Psoas muscle (tissue), 8 donors: ENCODE measurements at places on chromosomes 5 and 9. TPM values are rescaled to one million over a fixed set of nuclear protein-coding genes. Genes with fewer than 3 reads are reported as not detected.

GRCh38 chr9:110217656-110218099 is 9.7 kb upstream of the C9orf152 start:
- H3K27me3 ChIP-seq, result no peaks in the 10 kb centered on the region
- no peaks in the 10 kb centered on the region for H3K4me1 ChIP-seq
- no peak for DNase-seq
- no peak overlapping the region for H3K27ac ChIP-seq
- no peak overlapping the region for H3K4me3 ChIP-seq
- no peaks in the 10 kb centered on the region for H3K36me3 ChIP-seq

- H3K36me3 ChIP-seq, result no peaks in the 10 kb centered on the region
- no peak overlapping the region for H3K4me3 ChIP-seq
- no peaks in the 10 kb centered on the region for H3K4me1 ChIP-seq
- H3K27me3 ChIP-seq, result no peaks in the 10 kb centered on the region
- H3K27ac ChIP-seq, result no peak overlapping the region
Observed at GRCh38 chr5:160959804-160960203, 107.8 kb upstream of the ATP10B start.

DNA sequence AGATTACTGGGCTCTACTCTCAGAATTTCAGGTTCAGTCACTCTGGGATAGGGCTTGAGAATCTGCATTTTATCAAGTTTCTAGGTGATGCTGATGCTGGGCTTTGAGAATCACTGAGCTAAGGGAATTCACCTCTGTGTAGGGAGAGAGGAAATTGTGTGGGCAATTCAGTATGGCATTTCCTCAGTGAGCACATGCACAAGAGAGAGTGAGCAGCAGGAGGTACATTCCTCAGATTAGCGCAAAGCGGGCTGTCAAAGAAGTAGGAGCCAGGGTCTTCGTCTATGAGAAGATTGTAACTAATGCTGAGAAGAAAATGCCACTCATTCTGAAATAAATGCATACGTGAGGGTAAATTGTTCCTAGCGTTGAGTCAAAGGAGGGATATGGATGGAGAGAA is 175.9 kb downstream of the KIF4B start:
- no peak for DNase-seq
- H3K27ac ChIP-seq, result no peak overlapping the region
- no peaks in the 10 kb centered on the region for H3K36me3 ChIP-seq
- no peaks in the 10 kb centered on the region for H3K27me3 ChIP-seq

- no peak for DNase-seq
- no peaks in the 10 kb centered on the region for H3K36me3 ChIP-seq
Observed at GRCh38 chr9:93427655-93428379, 23.7 kb upstream of the FAM120A start.

DNA sequence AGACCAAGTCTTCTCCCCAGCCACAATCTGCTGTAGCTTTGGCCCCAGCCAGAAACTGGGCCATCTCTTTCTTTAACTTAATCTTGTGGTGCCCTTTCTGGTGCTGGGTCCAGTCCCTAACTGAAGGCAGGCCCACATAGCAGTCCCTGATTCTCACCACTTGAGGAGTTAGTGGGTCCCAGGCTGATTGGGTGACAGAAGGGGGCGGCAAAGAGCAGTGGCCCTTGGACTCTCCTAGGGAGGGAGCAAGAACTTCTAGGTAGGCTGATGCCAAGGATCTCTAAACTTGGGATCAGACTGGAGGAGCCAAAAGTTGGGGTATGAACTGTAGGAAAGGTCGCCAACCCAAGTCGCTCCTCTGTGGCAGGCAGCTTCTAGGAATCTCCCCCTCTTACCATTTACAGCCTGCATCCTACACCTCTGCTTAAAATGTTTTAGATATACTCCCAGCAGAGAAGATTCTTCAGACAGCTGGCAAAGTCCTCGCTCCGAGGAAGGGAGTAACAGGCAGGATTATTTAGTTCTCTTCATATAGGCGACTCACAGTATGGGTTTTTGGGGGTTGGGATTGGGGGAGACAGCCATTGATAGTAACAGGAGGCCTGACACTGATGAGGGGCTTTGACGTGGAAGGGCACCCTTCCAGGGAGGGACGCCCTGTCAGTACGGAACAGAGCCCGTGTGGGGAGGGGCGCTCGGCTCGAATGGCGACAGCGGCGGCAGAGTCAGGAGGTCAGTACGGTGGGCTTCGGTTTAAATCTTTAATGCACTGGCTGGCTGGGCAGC is 2.0 kb upstream of the CCL27 start:
- peaks cover 28% of the 10 kb centered on the region for H3K36me3 ChIP-seq
- H3K4me3 ChIP-seq, result peak overlapping the region; percentile 82
- peak overlapping the region; percentile 94 for H3K27ac ChIP-seq
- peak; percentile 87 for DNase-seq

The SCGB3A2 gene
- not detected for total RNA-seq

DNA sequence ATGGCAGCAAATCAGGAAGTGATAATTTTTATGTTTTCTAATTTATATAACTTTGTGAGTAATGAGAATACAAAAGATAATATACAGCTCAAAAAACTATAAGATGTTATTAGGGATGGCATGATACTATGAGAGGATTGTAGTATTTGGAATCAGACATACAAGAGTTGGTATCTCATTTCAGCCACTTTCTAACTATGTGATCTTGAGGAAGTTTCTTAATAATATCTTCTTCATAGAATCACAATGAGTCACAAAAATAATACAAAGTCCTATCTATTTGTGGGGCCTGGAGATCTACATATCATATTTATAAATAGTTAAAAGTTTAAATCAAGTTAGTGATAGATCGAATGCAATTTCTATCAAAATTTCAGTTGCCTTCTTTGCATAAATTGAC is 23.7 kb upstream of the TMED7 start:
- no peak overlapping the region for H3K27ac ChIP-seq
- H3K4me1 ChIP-seq, result no peaks in the 10 kb centered on the region
- no peak overlapping the region for H3K4me3 ChIP-seq
- no peak for DNase-seq
- no peaks in the 10 kb centered on the region for H3K27me3 ChIP-seq
- H3K36me3 ChIP-seq, result no peaks in the 10 kb centered on the region

The PRSS3 gene
- not detected for total RNA-seq

The SLC6A3 gene
- not detected for total RNA-seq
